ENCODE measurements at places on chromosomes 1 and 21.

- no peak for DNase-seq
These were observed 2.8 kb downstream of the GCLM start for GRCh38 chr1:93906480-93906879.

DNA sequence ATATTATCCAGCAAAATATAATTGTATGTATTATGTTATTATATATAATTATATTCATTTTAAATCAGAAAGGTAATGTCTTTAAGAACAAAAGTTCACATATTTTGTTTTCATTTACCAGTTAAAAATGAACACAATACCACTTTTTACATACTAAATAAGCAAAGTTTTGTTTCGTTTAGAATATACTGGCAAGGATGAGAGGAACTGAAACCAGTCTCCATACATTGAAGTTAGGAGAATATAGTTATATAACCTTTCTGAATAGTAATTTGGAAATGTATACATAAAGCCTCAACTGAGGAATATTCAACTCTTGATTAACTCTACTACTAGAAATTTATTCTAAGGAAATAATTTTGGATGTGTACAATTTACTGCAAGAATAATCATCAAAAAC is 110.5 kb downstream of the ZNF644 start:
- no peak for DNase-seq

DNA sequence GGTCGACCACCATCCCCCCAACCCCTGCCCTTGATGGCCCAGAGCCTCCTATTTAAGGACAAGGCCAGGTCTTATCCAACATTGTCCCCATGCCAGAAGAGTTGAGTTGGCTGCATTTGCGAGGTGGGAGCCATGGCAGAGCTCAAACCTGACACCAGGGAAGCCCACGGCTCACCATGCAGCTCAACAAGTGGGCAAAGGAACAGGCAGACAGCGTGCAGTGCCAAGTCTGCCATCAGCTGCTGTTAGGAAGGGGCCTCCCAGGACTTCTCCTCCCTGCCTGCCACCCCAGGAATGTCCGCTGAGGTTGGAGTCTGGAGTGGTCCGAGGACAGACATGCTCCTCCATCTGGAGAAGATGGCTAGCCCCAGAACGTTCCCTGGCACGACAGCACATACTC is 19.9 kb downstream of the SLC45A3 start:
- no peak for DNase-seq

- no peak for DNase-seq
These were observed 923.2 kb downstream of the LTN1 start for GRCh38 chr21:28069450-28069923.

- no peak for DNase-seq
These were observed 8.9 kb upstream of the IL12RB2 start for GRCh38 chr1:67298762-67299161.

DNA sequence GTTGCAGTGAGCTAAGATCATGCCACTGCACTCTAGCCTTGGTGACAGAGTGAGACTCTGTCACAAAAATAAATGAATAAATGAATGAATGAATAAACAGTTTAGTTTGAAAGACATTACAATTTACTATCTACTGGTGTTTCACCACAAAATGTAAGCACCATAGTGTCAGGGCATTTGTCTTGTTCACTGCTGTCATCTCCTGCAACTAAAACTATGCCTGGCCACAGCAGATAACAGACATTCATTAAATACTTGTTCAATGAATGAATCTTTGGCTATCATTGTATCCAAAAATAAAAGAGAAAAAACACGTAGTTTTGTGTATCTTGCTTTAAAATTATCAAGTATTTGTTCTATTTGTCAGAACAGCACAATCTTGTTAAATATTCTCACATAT is 32.5 kb downstream of the SASS6 start:
- DNase-seq: no peak

All from GM12864 (cell line).